ENCODE measurements at places on chromosomes 11 and 22.
A peak's percentile ranks its signal among the peaks of the same experiment; 100 is the strongest.

- DNase-seq = no peak
Measured at GRCh38 chr11:69008737-69009440, 4.2 kb downstream of the MRGPRF start.

GRCh38 chr22:25000686-25001085 lies 48.2 kb downstream of the KIAA1671 start:
- no peak for DNase-seq

GRCh38 chr11:94171693-94172440 lies 43.2 kb downstream of the PANX1 start:
- DNase-seq = peak; percentile 49

GRCh38 chr11:2530855-2531200 lies 86.0 kb downstream of the KCNQ1 start:
- DNase-seq = no peak

- no peak for DNase-seq
Measured at GRCh38 chr11:44212128-44212527, 97.8 kb downstream of the ALX4 start.

GRCh38 chr11:22415476-22415875 lies 77.3 kb downstream of the SLC17A6 start:
- DNase-seq = no peak

DNA sequence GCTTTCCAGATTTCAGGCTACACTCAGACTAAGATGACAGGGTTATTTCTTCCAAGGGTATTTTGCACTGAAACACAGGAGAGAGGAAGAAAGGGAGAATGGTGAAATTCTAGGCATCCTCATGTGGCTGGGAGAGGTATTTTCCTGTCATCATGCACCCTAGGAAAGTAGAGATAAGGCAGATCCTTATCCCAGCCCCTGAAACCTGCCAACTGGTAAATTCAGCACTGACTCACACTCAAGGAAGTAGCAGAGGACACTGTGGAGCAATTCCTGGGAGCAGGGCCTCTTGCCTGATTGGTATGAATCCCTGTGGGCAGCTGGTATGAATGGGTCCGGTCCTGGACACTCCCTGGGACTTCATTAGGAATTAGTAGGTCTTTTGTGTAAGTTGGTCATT lies 37.6 kb upstream of the SLC5A1 start:
- DNase-seq = no peak

DNA sequence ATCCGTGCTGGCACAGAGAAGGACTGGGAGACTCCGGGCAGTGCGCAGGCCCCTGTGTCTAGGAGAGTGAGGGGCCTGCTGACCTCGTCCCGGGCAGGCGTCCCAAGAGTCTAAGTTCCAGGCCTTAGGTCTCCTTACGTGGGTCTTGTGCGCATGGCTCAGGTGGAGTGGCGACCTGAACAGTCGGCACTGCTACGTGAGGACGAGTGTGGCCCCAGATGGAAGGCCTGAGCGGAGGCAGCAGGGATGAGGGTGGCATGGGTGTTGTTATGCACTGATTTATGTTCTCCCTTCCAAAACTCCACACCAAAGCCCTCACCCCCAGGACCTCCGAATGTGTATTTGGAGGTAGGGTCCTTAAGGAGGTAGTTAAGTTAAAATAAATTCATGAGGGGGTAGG lies 20.7 kb upstream of the SEPTIN5 start:
- DNase-seq = no peak

DNA sequence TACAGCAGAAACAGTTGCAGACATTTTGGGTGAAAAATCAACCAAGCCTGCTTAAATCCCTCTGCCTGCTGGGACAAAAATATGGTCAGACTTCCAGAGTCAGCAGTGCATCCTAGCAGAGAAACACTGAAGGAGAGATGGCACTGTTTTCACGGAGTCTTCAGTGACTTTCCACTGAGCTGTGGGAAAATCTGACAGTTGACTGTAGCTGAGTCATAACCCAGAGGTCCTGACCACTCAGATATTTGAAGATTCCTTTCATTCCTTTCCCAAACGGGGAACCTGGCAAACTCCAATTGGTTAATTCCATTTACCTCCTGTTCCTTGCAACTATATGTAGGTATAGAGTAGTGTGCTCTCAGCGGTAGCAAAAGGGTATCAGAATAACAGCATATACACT lies 20.9 kb upstream of the UPB1 start:
- DNase-seq = no peak

DNA sequence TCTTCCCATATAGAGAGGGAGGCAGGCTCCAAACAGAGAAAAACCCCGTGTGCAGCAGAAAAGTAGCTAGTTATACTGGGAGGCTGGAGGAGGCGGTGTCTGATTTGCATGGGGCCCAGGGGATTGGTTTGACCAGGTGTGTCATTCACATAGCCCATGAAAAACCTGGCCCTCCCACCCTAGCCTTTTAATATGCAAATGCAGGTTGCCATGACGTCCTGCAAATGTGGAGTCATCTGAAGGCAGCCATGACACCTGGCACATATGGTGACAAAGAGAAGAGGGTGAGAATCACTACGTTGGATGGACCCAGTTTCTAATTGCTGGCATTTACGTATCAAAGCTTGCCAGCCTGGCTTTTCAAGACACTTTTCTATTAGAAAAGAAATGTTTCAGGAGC lies 57.8 kb downstream of the FAM181B start:
- DNase-seq = no peak

DNA sequence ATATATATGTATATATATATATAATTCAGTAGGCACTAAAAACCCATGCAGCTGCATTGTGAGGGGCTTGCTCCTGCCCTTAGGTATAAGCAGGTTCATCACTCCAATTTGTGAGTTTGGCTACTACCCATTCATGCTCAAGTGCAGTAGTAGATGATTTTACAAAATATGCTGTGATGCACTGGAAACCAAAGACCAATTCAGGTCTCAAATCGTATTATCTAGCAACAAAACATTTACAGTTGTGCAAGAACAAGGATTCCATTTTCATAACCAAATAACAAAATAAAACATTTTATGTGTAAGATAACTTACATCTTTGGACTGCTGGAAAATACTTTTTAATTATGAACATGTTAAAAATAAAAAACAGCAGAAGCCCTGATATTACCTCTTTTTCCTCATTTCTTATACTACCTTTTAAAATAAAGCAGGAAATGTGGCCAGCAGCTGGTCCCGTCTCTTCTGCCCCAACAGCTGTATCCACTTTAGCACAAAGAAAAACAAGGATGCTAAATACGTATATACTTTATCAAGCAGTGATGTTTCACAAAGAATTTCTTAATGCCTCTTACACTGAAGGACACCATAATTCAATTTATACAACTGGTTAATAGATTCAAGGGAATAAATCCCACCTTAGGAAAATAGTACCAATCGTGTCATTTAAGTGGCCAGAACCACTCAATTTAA lies 2.8 kb downstream of the CREBZF start:
- no peak for DNase-seq

DNA sequence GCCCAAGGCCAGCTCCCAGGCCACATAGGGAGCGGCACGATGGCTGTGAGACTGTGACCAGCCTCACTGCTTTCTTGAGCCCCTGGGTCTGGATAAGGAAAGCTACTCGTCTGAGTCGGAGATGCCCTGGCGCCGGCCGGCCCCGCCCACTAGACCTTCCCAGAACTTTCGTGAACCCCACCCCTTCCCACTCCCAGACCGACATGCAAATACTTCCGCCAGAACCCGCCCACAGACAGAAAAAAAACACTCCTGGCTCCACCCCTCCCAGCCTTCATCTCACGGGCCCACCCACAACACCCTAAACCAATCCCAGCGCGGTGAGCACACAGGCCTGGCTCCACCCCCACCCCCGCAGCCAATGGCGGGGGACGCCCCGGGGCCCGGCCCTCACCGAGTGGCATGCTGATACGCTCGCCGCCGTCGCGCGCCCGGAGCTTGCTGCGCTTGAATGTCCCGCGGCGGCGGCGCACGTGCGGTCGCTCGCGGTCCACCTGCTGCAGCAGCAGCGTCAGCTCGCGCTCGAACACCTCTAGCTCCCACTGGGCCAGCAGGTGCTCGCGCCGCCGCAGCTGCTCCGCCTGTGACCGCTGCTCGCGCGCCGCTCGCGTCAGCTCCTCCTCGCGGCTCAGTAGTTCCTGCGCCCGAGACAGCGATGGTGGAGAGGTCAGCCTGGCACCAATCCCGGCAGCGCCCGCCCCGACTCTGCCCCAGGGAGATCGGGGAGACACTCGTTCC lies 7.0 kb downstream of the MAP3K11 start:
- peak; percentile 24 for DNase-seq

- no peak for DNase-seq
Measured at GRCh38 chr11:62726915-62727164, 417 bp downstream of the HNRNPUL2 start.

DNA sequence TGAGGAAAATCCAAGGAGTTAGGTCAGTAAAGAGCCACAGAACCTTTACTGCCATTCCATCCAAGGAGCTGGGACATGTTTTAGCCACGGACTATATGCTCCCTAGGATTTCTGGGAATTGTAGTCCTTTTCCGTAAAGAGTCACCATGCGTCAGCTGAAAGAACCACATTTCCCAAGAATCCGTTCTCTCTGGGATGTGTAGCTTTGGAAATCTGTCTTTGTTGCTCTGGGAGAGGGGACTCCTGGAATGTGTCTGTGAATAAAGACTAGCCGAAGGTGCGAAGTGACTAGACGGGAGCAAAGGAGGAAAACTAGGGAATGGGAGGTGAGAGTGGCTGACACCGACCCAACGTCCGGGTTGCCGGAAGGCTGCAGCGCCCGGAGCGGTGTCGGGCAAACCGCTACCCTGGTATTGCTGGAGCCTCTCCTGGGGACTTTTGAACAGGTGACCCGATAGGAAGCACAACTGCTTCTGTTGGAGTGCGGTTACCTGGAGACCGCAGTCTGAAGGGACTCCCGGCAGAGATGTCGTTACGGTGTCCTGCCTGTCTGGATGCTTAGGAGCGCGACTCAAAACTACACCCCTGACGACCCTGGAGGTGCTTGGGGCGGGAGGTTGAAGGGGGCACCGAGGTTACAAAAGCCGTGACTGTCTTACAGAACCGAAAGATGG lies at the start of gene IFTAP:
IFTAP (plus strand) TSS at position 187 of the 674 bp plus-strand sequence. CDS start 15,602 bp downstream, outside the sequence.
- DNase-seq = peak; percentile 95

DNA sequence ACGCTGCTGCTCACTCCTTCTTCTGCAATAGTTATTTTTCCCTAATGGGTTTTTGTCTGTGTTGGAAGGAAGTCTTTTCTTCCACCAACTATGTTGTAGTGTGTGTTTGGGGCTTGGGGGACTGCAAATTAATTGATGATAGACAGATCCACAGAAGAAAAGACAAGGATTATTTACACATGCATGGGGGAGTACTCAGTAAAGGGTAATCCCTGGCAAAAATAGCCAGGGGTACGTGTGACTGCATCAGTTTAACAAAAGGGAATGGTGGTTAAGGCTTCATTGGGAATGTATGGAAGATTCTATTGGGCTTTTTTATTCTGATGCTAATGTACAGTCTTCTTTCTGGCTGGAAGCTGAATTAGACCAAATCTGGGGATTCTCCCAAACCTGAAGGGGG lies 20.2 kb upstream of the FEZ1 start:
- DNase-seq = no peak

- no peak for DNase-seq
Measured at GRCh38 chr11:106879832-106880546, 138.3 kb downstream of the GUCY1A2 start.

DNA sequence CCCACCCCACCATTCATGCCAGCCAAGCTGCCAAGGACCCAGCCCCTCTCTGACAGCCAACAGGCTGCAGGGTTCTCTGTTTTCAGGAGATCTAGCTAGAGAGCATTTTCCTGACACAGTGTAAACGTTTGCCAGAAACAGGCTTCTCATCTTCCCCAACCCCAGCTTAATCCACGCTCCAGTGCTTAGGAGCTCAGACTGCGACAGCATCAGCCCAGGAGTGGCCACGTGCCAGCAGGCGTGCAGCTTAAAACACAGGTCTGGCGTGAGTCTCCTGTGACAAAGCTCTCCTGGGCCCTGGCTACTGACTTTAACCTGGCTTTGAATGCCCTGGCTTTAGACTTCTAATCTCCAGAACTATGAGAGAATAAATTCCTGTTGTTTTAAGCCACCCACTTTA lies 66.6 kb downstream of the GALNT18 start:
- peak; percentile 80 for DNase-seq

GRCh38 chr11:13920756-13921155 lies 41.8 kb upstream of the SPON1 start:
- DNase-seq = no peak

GRCh38 chr11:58900479-58901420 lies 38.5 kb upstream of the GLYATL1 start:
- peak; percentile 5 for DNase-seq
